Epithelial cell of esophagus (primary cell): ENCODE measurements at places on chromosomes 5 and 9.

DNA sequence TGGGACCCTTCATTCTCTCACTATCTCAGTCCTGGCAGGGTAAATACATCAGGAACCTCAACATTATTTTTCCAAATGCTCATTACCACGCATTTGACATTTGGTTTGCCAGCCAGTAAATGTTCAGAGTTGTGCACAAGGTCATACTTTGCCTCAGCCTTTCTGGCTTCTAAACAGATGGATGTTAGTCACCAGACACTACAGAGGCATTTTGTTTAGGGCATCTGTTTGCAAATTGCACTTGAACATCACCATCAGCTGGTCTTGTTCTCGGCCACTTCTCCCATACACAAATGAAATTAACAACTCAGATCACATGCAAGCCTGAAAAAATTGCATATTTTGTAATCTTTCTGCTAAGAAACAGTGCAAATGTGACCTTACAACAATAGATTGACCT, 75.0 kb upstream of the SLC1A1 start:
- DNase-seq = no peak

DNA sequence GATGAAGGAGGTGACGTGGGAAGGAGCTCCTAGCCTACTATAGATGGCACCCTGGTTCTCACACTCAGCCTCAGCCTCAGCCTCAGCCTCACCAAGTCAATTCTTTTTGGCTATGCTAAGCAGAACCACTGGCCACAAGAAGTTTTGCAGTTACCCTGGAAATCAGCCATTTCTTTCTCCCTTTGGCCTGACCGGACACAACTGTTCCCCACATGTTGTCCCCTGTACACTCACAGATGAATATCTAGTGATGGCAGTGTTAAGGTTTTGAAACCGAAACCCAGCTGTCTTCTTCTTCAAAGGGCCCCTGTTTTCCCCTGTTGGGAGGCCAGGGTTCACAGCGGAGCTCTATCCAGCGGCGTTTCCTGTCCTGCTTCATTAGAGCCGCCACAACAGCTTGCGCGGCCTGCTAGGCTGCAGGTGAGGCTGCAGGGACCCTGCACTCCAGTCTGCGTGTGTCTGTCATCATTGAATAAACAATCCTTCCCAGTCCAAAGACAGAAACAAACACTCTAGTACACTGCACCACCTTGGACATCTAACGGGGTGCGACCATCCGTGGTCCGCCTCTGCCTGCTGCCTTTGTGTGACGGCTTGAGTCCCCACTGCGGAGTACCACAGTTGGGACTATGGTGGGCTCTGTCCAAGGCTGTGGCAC, 250.5 kb downstream of the DENND1A start:
- no peak for DNase-seq

DNA sequence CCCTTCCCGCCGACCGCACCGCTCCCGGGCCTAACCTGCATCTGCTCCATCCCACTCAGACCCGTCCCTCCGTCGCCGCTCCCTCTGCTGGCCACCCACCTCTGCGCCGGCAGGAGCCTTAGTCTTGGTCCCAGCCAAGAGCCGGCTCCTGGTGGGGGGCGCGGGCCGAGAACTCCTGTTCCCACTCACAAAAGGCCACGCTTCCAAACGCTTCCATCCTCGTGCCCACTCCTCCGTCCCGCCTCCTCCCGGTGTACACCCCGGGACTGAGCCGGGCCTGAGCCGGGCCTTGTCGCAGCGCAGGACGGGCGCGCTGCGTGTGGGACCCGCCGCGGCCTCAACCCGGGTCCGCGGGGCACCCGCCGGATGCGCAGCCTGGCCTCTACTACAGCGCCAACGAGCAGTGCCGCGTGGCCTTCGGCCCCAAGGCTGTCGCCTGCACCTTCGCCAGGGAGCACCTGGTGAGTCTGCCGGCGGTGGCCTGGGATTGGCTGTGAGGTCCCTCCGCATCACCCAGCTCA, 7.5 kb downstream of the ADAMTS13 start:
- peak; percentile 47 for DNase-seq

- DNase-seq = peak; percentile 65
Observed at GRCh38 chr9:83472221-83472665, 66.0 kb downstream of the FRMD3 start.

DNA sequence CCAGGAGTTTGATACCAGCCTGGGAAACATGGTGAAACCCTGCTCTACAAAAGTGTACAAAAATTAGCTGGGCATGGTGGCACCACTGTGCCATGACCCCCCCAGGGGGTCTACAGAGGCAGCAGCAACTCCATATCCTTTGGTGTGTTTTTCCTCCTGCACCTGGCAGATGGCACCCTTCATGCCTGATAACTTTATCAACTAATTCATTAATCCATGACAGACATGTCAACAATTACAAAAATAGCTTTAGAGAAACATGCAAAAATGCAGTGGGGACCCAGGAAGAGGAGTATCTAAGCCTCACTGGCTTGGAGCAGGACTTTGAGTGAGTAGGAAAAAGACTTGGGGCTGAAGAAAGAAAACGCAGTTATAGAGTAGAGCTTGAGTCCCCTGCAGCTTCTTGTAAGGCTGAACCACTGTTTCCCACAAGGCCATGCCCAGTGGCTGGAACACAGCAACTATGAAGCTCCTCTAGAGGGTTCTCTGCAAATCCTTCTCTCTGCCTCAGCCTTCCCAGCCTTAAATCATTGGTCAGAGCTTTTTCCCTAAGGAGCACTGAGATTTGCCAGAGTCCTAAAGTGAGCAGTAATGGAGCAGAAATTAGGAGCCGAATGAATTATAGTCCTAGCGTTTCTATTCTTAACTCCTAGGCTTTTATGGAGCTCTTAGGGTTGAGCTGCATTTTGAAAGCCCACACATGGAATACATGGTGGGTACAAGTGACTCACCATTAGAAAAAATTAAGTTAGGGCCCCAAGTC, 25.5 kb upstream of the B4GALT1 start:
- DNase-seq = no peak

GRCh38 chr9:133621725-133622267, 12.6 kb upstream of the FAM163B start:
- DNase-seq = no peak

- no peak for DNase-seq
Observed at GRCh38 chr9:27394154-27394825, 97.3 kb upstream of the EQTN start.

DNA sequence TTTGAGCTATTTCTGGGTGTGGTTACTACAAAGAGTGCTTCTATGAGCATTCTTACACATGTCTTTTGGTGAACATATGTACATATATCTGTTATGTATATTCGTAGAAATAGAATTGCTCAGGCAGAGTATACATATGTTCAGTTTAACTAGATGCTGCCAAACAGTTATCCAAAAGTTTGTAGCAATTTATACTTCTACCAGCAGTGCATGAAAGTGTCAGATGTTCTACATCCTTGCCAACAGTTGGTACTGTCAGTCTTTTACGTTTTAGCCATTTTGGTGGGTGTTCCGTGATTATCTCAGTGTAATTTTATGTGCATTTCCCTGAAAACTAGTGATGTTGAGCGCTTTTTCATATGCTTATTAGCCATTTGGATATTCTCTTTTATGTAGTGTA, 35.9 kb upstream of the DMRT2 start:
- DNase-seq = no peak

DNA sequence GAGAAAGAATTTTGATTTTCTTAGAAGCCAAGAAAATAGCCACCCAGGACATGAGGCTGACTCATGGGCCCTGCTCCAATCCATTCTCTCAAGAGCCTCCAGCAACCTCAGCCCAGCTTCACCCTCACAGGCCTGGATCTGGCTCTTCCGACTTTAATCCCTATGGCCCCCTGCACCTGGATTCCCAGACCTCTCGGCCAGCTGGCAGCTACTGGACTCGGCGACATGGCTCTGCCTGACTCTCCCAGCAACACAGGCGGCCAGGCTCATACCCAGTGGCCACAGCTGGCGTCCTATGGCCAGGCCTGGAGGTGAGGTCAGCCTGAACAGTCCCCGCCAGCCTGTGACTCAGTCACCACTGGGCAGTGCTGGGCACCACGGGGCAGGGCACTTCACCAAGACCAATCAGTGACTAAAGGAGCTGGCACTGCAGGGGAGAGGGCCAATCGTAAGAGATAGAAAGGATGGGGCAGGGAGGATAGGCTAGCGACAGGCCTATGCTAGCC, 6.2 kb upstream of the PDLIM4 start:
- no peak for DNase-seq

DNA sequence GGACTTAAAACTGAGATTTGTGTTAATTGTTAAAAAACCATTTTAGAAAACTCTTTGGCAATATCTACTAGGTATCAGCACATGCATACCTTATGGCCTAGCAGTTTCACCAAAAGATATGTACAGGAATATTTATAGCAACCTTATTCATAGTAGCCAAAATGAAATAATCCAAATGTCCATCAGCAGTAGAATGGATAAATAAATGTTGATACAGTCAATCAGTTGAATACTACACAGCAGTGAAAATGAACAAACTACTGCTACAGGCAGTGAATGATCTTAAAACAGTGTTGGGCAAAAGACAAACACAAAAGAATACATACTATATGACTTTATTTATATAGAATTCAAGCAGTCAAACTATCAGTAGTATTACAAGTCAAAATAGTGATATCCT, 16.4 kb downstream of the RFESD start:
- no peak for DNase-seq

DNA sequence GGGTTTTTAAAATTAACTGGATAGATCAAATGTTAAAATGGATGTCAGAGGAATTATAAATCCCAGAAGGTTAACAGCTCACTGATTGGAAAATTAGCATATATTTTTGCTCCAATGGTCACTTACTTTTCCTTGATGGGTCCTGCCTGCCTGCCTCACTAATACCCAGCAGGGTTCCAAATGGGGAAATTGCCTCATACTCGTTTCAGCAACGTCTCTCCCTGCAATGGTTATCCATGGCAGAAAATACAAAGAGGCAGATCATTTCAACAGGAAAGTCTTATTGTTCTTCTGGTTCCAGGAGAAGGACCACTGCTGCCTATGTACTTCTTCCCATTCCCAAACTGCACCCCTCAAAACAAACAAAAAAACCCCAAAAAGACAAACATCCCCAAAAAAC, 71.3 kb downstream of the ERP44 start:
- DNase-seq = no peak

GRCh38 chr5:69295088-69295754, 37.4 kb downstream of the CCDC125 start:
- DNase-seq = peak; percentile 43

- DNase-seq = peak; percentile 67
Observed at GRCh38 chr9:106864373-106865143, 1.6 kb downstream of the ZNF462 start.

GRCh38 chr5:133245191-133246052, 193.6 kb downstream of the HSPA4 start:
- peak; percentile 99 for DNase-seq

DNA sequence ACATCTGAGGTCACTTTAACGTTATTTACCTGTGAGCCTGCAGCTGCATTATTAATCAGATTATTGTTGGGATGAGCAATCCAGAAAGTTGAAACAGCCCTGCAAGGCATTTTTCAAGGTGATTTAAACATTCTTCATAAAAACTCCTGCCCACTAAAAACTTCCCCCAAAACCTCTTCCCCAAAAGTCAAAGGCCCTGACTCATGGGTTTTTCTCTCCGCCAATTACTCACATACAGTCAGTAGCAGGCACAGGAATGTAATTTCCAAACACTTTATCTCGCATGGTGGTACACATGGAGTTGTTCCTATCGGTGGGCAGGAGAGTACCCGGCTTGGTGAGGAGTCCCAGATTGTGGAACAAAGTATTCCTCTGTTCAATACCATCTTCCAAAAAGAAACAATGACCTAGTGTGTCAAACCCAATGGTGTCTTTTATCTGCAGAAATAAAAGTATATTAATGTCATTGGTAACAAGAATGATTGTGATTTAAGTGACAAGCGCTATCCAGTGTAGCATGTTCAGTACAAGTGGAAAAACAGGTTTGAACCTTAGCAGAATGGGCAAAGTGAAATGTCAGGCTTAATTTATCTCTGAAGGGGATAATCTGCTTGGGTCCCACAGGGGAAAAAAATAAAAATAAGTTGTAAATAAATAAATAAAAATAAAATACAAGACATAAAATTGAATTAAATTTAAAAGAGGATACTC, 38.3 kb downstream of the CEMIP2 start:
- DNase-seq = peak; percentile 57

DNA sequence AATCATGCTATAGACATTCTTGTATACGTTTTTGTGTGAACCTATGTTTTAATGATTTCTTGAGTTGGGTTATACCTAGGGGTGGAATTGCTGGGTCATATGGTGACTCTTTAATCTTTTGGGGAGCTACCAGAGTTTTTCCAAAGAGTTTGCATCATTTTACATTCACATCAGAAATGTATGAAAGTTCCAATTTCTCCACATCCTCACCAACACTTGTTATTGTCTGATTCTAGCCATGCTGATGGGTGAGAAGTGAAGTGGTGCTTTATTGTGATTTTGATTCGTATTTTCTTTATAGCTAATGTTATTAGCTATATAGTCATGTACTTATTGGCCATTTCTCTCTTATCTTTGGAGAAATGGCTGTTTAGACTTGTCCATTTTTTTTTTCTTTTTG, 18.1 kb downstream of the OCLN start:
- no peak for DNase-seq

DNA sequence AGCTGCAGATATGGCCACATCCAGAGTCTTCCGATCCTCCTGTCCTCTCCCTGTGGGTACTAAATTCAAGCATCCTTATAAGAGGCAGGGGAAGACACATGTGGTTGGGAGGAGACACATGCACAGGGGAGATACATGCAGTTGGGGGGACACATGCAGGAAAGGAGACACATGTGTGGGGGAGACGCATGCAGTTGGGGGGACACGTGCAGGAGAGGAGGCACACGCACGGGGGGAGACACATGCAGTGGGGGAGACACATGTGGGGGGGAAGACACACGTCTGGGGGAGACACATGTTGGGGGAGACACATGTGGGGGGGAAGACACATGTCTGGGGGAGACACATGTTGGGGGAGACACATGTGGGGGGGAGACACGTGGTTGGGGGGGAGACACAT, 21.2 kb upstream of the OLFM1 start:
- no peak for DNase-seq

- DNase-seq = no peak
Observed at GRCh38 chr9:94971378-94972131, 245.1 kb downstream of the AOPEP start.

- no peak for DNase-seq
Observed at GRCh38 chr9:19423163-19423562, 14.4 kb downstream of the ACER2 start.

- no peak for DNase-seq
Observed at GRCh38 chr5:9395706-9396105, 150.2 kb downstream of the SEMA5A start.

- DNase-seq = peak; percentile 98
Observed at GRCh38 chr9:126985870-126986498, 71.4 kb downstream of the RALGPS1 start.
